ENCODE measurements at places on chromosomes 3 and 15. TPM values are rescaled to one million over a fixed set of nuclear protein-coding genes. Genes with fewer than 3 reads are reported as not detected.

GRCh38 chr3:181839916-181840297, 128.2 kb downstream of the SOX2 start:
- no peak for DNase-seq

DNA sequence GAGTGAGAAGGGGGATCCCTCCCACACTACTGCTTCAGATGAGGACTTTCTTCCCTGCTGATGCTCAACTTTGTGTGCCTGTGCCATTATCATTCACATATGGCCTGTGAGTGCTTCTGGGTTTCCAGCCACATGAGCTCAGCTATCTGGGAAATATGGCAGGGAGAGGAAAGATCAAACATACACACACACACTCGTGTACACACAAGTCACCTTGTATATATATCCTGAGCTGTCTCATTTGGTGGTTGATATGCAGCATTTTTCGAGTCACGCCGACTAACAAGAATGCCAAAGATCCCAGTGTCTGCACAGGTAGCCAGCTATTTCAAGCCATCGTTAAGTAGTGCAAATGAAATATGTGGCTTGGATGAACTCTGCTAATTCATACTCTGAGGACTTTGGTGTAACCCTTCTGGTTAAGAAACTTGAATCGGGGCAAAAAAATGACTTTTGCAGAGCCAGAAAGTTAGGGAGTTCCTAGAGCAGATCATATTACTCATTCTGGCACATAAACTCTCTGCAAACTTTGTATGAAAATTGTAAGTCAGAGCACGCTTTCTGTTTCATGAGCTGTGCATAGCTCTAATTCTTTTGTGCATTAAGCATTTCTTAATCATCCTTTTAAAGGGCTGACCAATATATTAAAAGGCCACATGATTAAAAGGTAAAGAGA, 24.9 kb upstream of the WNT5A start:
- DNase-seq, result peak; percentile 55

- no peak for DNase-seq
These were observed 699.4 kb downstream of the ZPLD1 start for GRCh38 chr3:103134023-103134724.

DNA sequence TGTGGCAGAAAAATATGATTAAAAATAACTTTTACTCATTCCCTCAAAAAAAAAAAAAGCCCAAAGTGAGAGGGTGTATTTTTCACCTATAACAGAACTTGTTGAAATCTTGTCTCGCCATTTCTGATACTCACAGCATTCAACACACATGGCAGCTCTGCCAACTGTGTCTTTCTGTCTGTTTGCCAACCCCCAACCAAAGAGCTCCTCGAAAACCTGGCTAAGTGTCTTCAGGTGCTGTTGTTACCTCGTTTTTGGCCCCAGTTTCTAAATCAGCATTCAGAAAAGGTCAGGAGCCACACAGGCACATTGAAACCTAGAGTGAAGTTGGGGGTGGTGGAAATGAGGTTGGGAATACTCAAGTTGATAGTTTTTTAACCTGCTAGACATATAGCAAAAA, 123.5 kb downstream of the TMEM108 start:
- DNase-seq, result no peak

Gene TEX55
- not detected for total RNA-seq

DNA sequence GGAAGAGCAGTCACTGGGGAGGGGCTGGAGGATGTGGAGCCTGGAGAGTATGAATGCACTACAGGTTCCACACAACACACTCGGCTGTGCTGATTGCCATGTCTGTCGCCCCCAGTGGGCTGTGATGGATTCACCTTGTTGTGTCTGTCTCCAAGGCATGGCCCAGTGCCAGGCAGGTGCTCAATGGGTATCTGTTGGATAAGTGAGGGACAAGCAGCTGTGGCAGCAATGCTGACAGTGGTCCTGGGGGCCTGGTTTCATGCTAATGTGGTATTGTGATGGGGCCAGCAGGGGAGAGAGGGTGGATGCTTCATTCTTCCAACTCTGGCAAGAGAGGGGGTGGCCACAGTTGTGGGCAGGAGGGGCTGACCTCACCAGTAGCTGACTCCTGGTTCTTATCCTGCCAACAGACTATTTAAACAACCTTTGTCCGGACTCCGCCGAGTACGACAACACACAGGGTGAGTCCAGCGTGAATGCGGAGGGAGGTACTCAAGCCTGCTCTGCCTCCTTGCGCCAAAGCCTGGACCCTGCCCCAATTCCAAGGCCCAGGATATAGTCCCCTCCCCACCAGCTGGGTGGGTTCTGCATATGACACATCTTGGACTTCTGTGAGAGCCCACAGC, 47.3 kb upstream of the NR2C2 start:
- DNase-seq, result no peak

- DNase-seq, result no peak
These were observed 4.6 kb downstream of the SETD5 start for GRCh38 chr3:9401986-9402385.

GRCh38 chr3:20043825-20044224, 3.6 kb downstream of the KAT2B start:
- DNase-seq, result no peak

GRCh38 chr3:143956838-143957237, 14.8 kb upstream of the DIPK2A start:
- DNase-seq, result no peak

DNA sequence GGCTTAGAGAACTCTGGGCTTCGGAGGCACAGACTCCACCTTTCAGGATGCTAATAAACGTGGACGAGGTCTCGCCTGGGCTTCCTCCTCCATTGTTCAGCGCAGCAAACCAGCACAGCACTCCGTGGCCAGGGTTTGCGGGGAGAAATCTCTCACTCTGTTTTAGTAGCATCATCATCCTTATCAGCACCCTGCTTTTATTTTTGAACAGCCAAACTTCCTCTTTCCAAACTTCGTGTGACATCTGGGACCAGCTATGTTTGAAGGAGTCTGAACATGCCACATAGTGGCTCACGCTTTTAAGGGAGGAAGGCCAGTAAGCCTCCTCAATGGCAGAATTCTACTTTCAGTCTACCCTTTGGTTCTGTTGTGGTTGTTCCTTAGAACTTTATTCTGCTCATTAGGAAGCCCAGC, 149.0 kb downstream of the PGPEP1L start:
- DNase-seq, result no peak

DNA sequence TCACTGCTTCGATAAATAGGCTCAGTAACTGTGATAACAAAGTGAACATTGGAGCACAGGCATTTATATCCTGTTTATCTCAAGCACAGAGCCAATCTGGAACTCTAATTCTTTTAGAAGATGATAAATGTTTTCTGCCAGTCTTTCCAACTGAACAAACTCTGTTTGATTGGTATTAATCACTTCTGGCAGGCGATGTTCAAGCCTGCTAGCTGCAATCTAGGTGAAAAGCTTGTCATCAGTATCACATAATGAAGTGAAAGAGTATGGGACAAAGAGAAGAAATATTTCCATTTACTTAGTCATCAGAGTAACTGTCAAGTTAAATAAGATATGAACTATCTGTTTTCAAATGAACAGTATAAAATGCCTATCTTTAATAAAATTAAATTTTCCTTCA, 577.3 kb downstream of the VGLL3 start:
- DNase-seq, result no peak

GRCh38 chr15:60652870-60653269, 173.9 kb upstream of the ICE2 start:
- no peak for DNase-seq

GRCh38 chr3:99825004-99825640, 7.5 kb downstream of the CMSS1 start:
- DNase-seq, result peak; percentile 32

Gene DAZL
- total RNA-seq, result not detected

DNA sequence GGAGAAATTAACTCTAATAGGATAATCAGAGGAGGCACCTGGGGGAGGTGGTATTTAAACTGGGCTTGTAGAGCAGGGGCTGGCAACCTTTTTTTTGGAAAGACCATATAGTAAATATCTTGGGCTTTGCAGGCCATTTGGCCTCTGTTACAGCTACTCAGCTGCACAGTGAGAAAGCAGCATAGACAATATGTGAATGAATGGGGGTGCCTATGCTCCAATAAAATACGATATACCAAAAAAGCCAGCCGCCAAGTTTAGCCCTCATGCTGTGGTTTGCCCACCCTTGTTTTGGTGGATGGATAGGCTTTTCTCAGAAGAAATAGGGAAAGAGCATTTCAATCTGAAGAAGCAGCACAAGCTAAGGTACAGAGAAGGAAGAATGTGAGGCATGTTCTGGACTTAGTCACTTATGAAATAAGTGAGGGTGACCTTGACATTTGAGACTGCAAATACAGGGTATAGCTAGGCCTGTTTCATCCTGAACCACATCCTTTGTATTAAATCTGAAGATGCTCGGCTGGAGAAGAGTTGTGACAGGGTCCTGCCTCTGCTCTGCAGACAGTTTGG, 131.0 kb upstream of the NR2E3 start:
- no peak for DNase-seq

DNA sequence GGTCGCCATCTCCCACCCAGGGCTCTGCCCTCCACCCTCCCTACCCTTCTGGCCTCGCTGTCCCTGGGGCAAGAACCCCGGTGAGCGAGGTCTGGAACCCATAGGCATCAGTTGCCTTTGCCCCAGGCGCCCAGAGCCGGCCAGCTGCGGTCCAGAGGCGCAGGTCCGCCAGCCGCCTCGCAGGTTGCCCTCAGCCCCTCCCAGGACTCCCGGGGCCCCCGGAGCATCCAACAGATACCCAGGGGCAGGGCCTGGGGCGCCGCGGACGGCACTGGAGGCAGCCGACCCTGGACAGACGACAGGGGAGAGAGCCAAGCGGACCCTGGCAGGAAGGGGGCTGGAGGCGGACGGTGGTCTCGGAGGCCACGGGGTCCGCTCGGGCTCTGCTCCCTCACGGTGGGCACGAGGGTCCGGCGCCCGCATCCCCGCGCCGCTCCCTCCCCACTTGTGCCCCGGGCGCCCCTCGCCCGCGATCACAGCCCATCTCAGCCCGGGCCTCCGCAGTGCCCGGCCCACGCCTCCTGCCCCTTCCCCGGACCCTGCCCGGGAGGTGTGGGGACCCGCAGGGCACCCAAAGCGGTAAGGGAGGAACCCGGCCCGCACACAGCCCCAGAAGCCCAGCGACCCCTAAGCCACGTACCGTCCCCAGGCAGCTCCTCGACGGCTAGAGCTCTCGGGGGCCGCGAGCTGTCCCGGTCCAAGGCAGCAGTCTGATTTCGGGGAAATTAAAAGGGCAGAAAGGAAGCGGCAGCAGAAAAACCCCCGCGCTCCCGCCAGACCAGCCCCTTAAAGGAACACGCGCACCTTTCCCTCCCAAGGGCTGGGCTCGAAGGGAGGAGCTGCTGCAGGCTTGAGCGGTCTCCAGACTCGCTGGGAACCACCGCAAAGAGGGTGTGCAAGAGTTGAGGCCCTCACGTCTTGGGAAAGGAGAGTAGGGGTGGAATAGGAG, at the start of gene HAPLN3:
Gene HAPLN3 (minus strand): TSS at position 726 of the 949 bp plus-strand sequence. CDS start 8,246 bp downstream, outside the sequence.
- DNase-seq, result peak; percentile 46

DNA sequence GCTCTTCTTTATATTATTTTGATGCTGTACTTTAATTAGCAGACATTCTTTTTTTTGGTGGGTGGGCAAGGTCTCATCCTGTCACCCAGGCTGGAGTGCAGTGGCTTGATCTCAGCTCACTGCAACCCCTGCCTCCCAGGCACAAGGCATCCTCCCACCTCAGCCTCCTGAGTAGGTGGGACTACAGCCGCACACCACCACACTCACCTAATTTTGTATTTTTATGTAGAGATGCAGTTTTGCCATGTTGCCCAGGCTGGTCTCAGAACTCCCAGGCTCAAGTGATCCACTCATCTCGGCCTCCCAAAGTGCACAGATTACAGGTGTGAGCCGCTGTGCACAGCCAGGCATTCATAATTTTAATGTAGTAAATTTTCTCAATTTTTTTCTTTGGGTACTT, 608.1 kb downstream of the ZNF385D start:
- DNase-seq, result no peak

- DNase-seq, result no peak
These were observed 74.2 kb upstream of the GAP43 start for GRCh38 chr3:115549071-115549470.

GRCh38 chr3:108106449-108106848, 15.6 kb upstream of the CD47 start:
- DNase-seq, result no peak

- DNase-seq, result no peak
These were observed 34.9 kb downstream of the TSPAN3 start for GRCh38 chr15:77035999-77036471.

DNA sequence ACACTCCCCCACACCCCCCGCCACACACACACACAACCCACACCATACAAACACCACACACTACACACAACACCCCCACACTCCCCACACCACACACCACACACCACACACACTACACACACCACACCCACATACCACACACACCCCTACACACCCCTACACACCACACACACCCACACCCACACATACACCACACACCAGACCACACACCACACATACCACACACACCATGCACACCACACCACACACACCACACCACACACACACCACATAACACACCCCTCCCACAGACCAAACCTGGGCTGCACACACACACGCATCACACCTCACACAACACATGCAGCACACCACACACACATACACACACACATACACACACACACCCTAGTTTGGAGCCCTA, 1.8 kb upstream of the RASGRF1 start:
- no peak for DNase-seq

- DNase-seq, result no peak
These were observed 19.9 kb upstream of the EHD4 start for GRCh38 chr15:41992151-41992802.

Gene GOLGA8T
- not detected for total RNA-seq

Gene FGF12
- not detected for total RNA-seq

DNA sequence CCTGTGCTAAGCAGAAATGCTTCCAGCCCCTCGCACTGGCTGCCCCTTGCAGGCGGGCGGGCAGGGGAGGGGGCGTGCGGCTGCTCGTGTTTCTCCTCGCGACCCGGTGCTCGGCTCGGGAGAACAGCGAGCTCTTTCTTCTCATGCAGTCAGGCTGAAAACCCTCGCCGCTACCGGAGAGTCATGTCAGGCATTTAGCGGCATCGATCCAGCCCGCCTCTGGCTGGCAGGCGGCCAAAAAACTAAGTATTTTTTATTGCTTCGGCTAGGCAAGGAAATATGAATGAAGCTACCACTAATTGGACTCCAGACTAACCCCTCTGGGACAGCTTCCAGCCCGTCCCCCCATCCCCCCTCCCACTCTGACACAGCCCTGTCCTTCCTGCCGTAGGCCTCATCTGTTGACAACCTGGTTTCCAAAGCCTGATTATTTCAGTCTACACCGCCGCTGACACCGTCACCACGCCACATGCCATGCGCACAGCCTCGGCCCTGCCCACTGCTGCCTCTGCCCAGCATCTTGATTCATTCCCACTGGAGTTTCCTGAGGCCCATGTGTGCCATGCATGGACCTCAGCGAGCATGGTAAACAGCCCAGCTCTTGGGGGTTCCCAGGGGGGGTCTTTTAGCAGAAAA, 35.3 kb downstream of the TLE3 start:
- DNase-seq, result no peak

GRCh38 chr3:41296556-41296955, 97.3 kb downstream of the CTNNB1 start:
- no peak for DNase-seq
